Cerebellar cortex (tissue), 1 donor: ENCODE measurements at places on chromosomes 5 and 9.

GRCh38 chr5:149851211-149851610 is 93.4 kb downstream of the PDE6A start:
- DNase-seq = no peak

- no peak for DNase-seq
Measured at GRCh38 chr9:127065592-127065991, 56.8 kb downstream of the ANGPTL2 start.

DNA sequence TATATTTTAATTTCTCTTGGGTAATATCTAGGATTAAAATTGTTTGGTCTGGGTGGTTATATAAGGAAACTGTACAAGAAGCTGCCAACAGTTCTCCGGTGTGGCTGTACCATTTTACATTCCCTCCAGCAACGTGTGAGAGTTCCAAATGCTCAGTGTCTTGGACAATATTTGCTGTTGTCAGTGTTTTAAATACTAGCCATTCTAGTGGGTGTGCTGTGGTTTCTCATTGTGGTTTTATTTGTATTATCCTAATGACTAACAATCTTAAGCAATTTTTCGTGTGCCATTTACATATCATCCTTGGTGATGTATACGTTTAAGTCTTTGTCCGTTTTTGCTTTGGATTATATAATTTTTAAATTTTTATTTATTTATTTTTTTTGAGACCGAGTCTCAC is 34.0 kb downstream of the TNFSF15 start:
- DNase-seq = no peak

DNA sequence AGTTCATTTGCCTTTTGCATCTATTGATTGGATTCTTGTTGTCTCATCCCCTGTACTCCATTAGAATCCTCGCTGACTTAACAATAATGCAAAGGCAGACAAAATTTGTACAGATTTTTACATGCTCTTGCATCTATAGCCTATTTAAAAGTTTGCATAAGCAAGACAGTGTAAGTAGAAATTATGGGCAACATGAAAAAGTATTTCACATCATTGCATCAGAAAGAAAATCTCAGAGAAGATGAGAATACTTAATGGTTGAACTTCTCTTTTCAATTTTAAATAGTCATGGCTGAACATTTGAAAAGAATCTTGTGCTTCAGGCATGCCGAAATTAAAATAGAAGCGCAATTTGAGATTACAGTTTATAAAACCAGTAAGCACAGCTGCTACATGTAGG is 226.4 kb downstream of the EFNA5 start:
- no peak for DNase-seq

DNA sequence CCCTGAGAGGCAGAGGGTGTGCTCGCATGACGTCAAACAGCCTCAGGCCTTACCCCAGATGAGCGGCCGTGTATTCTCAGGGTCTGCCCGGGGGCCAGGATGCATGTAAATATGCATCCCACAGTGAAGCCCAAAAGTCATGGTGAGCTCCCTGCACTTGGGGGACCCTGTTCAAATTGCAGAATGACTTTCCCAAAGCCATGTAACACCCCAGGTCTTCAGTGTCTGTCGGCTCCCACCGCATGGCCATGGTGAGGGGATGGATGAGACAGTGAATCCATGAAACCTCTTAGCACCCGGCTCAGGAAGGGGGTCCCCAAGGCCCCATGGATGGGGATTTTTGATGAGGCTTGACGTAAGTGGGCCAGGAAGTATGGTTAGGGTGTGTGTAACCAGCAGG is 9.3 kb upstream of the COL5A1 start:
- no peak for DNase-seq

DNA sequence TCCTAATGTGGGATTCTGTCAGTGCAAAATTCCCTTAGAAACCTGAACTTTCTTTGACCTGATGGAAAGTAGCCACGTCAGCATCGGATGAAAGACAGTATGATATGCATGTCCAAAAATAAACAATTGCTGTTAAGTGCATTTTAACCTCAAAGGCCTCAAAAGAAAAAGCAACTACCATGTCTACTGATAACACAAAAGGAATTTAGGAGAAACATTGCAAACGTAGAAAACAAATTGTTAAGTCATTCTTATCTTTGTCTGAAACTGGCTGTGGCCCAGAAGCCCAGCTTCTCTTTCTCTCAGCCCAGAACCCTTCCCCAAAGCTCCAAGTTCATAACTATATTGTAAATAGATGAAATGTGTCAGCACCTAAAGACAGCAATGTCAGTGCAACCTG is 11.1 kb upstream of the LHFPL2 start:
- no peak for DNase-seq

DNA sequence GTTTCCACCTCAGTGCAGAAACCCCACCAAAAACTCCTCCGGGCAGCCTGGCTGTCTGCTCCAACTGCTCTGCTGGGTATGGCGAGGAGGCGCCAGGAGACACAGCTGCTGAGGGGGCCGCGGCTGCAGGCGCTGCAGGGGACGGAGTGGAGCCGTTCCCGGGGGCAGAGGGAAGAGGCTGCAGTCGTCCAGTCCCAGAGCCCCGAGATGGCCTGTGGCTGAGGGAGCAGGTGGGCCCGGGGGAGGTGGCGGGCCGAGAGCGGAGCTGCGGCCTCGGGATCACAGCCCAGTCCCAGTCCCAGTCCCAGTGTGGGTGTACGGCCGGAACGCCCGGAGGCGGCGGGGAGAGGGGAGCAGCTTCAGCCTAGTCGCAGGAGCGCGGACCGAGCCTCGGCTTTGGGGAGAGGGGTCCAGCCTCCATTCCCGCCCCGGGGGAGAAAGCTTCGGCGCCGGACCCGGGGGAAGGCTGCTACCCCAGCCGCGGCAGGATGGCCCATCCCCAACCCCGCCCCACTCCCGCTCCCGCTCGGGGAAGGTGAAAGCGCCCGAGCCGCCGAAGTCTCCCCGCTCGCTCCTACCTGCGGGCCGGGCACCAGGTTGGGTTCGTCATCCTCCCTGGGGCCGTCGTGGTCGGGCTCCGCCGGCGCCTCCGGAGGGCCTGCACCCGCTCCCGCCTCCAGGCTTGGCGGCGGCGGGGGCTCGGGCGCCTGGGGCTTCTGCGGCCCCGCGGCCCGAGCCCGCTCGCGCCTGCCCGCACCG is 513 bp downstream of the FAM193B start:
- no peak for DNase-seq

- DNase-seq = no peak
Measured at GRCh38 chr5:157925786-157926671, 67.1 kb upstream of the CLINT1 start.

GRCh38 chr9:70514273-70514672 is 99.8 kb upstream of the KLF9 start:
- DNase-seq = no peak

- DNase-seq = no peak
Measured at GRCh38 chr9:79812099-79812498, 240.3 kb downstream of the TLE4 start.

- no peak for DNase-seq
Measured at GRCh38 chr5:121430538-121430937, 421.1 kb upstream of the FTMT start.

- DNase-seq = no peak
Measured at GRCh38 chr5:52947851-52948250, 41.3 kb upstream of the ITGA2 start.

DNA sequence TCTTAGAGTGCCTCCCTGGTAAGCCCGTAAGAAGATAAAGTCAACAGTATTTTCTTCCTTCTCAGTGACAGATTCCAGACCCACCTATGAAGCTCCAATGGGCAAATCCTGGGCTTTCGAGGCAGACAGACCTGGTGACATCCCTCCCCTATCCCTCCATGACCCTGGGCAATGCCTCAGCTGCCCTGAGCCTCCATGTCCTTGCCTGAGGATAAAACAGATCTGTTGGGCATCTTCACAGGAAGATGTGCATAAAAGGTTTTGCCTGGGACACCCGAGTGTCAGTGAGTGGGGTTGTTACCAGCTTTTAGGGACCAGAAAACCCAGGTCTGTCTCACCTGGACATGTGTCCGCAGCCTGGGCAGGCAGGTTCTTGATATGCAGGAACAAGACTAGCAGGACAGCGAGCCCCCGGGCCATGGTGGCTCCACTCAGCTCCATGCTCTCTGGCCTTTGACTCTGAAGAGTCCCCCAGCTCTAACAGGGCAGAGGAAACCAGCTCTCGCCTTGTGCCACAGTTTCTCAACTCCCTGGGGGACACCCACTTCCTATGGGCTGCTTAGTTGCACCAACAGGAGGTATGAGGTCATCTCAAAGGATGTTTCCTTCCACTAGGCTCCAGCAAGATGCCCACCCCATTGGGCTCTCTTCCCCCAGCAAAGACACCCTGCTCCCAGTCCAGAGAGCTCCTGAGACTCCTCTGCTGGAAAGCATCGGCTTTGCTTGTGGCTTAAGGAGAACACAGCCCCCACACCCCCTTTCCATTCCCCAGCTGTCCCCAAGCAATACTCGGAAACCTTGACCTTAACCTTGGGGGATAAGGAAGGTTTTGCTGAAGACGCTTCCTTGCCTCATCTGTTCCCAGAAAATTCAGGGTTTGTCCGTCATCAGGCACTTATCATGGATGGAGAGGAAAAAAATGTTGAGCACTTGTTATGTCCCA is at the start of gene FCN1:
Gene FCN1, minus strand, starts transcription at position 482 of the 943 bp plus-strand sequence. Its CDS starts 41 bp downstream, at position 441.
- no peak for DNase-seq

- DNase-seq = no peak
Measured at GRCh38 chr5:171506951-171507350, 87.5 kb downstream of the FGF18 start.

GRCh38 chr5:15472116-15472515 is 27.9 kb upstream of the FBXL7 start:
- no peak for DNase-seq

DNA sequence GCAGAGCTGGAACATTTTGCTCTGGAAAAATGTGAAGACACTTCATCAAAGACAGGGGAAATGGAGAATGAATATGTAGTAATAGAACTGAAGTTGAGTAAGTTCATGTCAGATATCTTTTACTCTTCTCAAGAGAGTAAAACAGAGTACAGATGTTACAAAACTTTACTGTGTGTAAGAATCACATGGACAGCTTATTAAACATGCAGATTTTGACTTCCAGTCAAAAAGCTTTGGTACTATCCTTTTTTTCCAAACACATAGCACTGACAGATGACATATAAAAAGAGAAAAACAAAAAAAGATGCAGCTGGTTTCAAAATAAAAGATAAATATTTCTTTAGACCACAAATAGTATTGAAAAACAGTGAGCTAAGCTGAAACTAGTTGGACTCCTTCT is 115.4 kb downstream of the FBN2 start:
- no peak for DNase-seq

- no peak for DNase-seq
Measured at GRCh38 chr9:87644659-87645058, 81.3 kb upstream of the CTSL start.

DNA sequence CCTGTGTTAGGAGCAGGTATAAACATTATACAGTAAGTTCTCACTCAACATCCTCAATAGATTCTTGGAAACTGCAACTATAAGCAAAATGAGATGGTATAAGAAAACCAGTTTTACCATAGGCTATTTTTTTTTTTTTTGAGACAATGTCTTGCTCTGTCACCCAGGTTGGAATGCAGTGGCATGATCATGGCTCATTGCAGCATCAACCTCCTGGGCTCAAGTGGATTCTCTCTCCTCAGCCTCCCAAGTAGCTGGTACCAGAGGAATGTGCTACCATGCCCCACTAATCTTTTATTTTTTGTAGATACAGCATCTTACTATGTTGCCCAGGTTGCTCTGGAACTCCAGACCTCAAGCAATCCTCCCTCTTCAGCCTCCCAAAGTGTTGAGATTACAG is 50.1 kb upstream of the ADRB2 start:
- no peak for DNase-seq

DNA sequence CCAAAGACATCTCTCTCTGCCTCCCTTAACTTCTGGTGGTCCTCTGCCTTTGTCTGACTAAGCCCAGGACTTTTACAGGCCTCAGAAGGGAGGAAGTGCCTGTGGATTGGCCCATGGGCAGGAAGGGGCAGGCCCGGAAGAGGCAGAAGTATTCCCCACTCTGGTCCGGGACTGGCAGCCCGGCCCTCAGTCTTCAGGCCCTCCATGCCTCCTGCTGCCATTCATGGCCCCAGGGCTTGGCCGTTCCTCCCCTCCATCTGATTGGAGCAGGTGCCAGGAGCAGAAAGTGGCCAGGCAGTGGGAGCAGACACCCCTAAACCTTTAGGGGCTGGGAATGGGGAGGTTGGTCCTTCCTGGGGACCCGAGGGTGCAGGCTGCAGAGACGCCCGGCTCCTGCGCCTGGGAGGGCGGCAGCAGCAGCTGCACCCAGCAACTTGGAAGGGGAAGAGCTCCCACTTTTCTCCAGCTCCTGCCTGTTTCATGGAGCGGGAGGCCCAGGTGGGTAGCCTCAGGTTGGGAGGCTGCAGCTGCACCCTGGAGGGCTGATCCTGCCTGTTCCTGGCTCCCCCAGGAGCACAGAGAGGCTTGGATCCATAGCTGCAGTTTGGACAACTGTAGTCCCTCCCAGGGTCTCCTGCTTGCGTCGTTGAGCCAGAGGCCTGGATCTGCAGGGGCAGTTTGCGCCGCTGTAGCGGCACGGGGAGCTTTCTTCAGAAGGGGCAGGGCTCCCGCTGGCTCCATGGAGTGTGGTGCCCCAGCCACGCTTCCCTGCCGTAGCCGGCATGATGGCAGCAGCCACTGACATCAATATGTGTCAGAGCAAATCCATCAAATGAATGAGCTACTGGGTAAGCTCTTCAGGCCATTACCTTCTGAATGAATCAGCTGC is 661.5 kb upstream of the NUDT12 start:
- no peak for DNase-seq

GRCh38 chr9:9764821-9765220 is 848.0 kb downstream of the PTPRD start:
- no peak for DNase-seq

GRCh38 chr9:95029288-95029687 is 288.2 kb downstream of the FANCC start:
- DNase-seq = no peak

- DNase-seq = no peak
Measured at GRCh38 chr5:136446565-136446964, 81.2 kb upstream of the TRPC7 start.

DNA sequence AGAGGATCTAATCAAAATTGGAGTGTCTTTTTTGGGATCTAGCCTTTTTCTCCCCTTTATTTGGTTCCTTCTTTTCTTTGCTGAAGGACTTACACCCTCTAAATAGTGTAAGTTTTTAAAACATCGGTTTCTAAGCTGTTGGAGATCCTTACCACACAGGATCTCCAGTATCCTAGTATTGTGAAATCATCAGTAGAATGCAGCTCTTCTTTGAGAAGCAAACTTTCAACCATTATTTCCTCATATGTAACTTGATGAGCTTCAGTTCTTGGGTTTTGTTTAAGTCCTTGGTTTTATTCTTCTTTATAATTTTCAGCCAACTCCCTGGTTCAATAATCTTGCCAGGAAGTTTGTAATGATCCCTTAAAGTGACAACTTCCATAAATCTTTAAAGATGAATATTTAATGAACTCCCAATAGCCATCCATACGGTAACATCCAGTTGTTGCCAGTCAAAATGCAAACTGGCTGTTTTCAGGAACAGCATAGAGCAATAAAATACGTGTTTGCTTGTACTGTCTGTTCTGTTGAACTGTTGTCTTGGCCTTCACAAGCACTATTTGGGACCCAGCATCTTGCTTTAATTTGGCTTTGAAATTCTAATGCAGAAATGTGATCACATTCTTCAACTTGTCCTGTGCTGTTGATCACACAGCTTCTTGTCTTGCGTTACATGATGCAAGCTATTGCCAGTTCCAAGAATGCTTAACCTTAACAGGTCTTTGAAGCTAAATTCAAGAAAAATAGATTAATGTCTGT is 34.8 kb upstream of the TTC23L start:
- DNase-seq = no peak
